DMS79 treated with DMSO at 0.1 percent for 48 hours (cell line): ENCODE measurements at places on chromosomes 16 and 17.

- DNase-seq = no peak
Observed at GRCh38 chr17:72219137-72219823, 98.5 kb downstream of the SOX9 start.

DNA sequence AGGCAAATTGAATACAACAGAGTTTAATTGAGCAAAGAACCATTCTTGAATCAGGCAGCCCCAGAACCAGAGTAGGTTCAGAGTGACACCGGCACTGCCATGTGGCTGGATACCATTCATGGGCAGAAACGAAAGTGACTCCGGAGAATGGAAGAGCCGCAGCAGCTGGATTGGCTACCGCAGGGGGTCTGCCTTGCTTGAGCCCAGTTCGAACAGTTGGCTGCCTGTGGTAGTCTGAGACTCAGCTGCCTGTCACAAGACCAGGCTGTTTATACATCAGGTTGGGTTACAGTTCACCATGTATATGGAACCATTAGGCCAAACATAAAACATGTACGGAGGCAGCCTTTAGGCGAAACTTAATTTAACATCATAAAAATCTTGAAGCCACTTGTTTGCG, 205.2 kb upstream of the CHMP6 start:
- peak; percentile 40 for DNase-seq

- peak; percentile 61 for DNase-seq
Observed at GRCh38 chr17:17613708-17614114, 22.2 kb upstream of the PEMT start.

DNA sequence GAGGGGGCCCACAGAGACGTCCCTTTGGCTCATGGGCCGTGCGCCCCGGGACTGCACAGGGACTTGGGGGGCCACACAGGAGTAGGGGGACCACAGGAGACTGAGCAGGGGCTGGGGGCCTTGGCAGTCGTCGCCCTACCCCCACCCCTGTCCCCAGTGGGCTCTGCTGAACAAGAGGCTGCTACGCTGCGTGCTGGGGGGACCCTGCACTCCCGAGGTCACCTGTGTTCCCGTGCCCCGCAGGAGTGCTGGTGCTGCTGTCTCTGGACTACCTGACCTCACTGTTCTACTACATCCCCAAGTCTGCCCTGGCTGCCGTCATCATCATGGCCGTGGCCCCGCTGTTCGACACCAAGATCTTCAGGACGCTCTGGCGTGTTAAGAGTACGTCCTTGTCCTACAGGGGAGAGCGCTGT, 14.4 kb upstream of the RNF213 start:
- DNase-seq = no peak

- no peak for DNase-seq
Observed at GRCh38 chr16:8436931-8437330, 153.4 kb downstream of the TMEM114 start.

DNA sequence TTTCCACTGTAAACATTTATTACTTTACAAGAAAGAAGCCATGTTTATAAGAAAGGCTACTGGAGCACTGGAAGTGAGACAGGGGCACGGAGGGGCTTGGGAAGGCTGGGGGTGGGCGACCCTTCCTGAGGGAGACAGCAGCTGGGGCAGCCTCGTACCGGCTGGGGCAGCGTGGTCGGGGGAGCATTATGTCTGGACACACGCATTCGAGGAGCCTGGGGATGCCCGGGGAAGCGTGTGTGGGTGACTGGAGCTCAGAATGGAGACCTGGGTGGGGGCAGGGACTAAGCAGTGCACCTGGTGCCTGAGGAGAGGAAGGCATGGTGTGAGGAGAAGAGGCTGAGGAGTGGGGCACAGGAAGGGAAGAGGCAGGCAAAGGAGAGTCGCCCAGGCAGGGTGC, 64.5 kb downstream of the SRCIN1 start:
- DNase-seq = no peak

GRCh38 chr16:74064120-74064735, 232.4 kb upstream of the PSMD7 start:
- DNase-seq = no peak

- DNase-seq = no peak
Observed at GRCh38 chr17:41717408-41718286, 5.5 kb downstream of the GAST start.

DNA sequence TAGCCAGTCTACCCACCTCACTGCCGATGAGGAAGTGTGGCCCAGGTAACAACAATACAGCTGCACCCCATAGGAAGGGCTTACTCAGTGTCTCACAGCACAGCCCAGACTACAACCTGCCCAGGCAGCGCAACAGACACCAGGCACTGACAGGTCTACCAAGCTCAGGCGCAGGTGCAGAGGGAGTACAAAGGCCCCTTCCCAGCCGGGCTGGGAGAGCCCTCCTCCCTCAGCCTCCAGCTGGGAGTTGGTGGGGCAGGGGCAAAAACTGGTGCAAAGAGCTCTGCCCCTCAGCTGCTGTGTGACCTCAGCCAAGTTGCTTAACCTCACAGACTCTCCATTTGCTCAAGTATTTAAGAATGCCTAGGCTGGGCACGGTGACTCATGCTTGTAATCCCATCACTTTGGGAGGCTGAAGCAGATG, 112.6 kb upstream of the LHX1 start:
- DNase-seq = no peak

GRCh38 chr17:42406615-42407288, 16.3 kb downstream of the CAVIN1 start:
- DNase-seq = no peak

- DNase-seq = no peak
Observed at GRCh38 chr17:36024106-36024869, 6.5 kb upstream of the CCL23 start.

DNA sequence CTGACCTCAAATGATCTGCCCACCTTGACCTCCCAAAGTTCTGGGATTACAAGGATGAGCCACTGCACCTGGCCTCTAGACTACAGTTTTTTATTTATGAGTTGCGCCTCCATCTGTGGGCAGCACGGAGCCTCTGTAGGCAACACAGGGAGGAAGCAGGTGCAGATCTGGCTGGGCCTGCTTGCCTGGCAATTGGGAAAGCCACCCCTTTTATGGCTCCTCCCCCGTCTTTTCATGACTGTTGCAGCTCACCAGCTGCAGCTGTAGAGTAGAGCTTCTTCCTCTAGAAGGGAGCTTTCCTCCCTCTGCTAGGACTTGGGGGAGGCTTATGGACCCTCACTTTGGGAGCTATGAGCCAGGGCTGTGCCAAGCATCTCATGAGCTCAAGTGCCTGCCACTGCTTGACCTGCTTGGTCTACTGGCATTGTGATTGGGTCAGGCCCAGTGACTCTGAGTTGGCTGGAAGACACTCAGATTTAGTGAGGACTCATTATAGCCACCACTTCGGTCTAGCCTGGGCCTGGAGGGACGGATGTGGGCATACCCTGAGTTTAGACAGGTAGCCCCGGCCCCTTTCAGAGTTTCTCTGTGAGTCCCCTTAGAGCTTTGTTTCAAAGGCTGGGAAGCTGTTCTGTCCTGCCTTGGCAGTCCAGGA, 6.9 kb upstream of the SLC7A6 start:
- DNase-seq = peak; percentile 37
